ENCODE measurements at places on chromosomes 16 and 17. TPM values are rescaled to one million over a fixed set of nuclear protein-coding genes. Genes with fewer than 3 reads are reported as not detected.
A peak's percentile ranks its signal among the peaks of the same experiment; 100 is the strongest.

GRCh38 chr16:73274140-73274539 is 226.2 kb upstream of the ZFHX3 start:
- DNase-seq, result no peak
- H3K27me3 ChIP-seq, result no peaks in the 10 kb centered on the region
- no peak overlapping the region for H3K27ac ChIP-seq

GRCh38 chr17:50931144-50931908 is 65.2 kb upstream of the TOB1 start:
- peak overlapping the region; percentile 70 for H3K4me3 ChIP-seq
- H3K27me3 ChIP-seq, result no peaks in the 10 kb centered on the region
- H3K36me3 ChIP-seq, result no peaks in the 10 kb centered on the region
- peaks cover 6% of the 10 kb centered on the region for H3K4me1 ChIP-seq
- no peak for DNase-seq
- no peak overlapping the region for H3K27ac ChIP-seq

- no peak overlapping the region for H3K27ac ChIP-seq
- no peaks in the 10 kb centered on the region for H3K36me3 ChIP-seq
- H3K4me3 ChIP-seq, result no peak overlapping the region
- H3K4me1 ChIP-seq, result peaks cover 3% of the 10 kb centered on the region
Measured at GRCh38 chr17:79019632-79020584, 4.1 kb upstream of the C1QTNF1 start.

- no peaks in the 10 kb centered on the region for H3K36me3 ChIP-seq
- peaks cover 64% of the 10 kb centered on the region for H3K4me1 ChIP-seq
- peak overlapping the region; percentile 74 for H3K4me3 ChIP-seq
- H3K27ac ChIP-seq, result no peak overlapping the region
- peaks cover 28% of the 10 kb centered on the region for H3K27me3 ChIP-seq
Measured at GRCh38 chr17:28404812-28405570, 1.0 kb downstream of the SLC46A1 start.

DNA sequence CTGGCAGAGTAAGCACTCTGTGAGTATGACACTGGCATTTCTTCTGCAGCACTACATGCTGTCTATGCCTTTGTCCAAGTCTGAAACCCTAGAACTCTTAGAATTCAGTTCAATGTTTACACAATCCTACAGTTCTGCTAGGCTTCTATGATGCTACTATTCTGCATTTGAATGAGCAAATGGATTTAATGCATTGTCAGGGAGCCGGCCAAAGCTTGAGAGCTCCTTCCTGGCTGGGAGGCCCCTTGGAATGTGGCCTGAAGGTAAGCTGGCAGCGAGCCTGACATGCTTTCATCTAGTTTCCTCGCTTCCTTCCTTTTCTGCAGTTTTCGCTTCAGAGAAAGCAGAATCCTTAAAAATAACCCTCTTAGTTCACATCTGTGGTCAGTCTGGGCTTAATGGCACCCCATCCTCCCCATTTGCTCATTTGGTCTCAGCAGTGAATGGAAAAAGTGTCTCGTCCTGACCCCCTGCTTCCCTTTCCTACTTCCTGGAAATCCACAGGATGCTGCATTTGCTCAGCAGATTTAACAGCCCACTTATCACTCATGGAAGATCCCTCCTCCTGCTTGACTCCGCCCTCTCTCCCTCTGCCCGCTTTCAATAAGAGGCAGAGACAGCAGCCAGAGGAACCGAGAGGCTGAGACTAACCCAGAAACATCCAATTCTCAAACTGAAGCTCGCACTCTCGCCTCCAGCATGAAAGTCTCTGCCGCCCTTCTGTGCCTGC is at the start of gene CCL2:
Gene CCL2, plus strand, starts transcription at position 635 of the 730 bp plus-strand sequence. Its CDS starts 65 bp downstream, at position 700.
- DNase-seq, result peak; percentile 56
- H3K27me3 ChIP-seq, result no peaks in the 10 kb centered on the region
- peaks cover 4% of the 10 kb centered on the region for H3K4me1 ChIP-seq
- peak within 1 kb of the TSS; percentile 42 for H3K4me3 ChIP-seq
- H3K36me3 ChIP-seq, result no peaks in the 10 kb centered on the region

The CES4A gene
- total RNA-seq, result 0.93 TPM
